ENCODE measurements at places on chromosomes 1 and 21. TPM values are rescaled to one million over a fixed set of nuclear protein-coding genes. Genes with fewer than 3 reads are reported as not detected.

The SYDE2 gene
- polyA plus RNA-seq = not detected

The ARTN gene
- 0.26 TPM for polyA plus RNA-seq

The CNTN2 gene
- polyA plus RNA-seq = 0.03 TPM

The GUCA2B gene
- polyA plus RNA-seq = not detected

The NR5A2 gene
- not detected for polyA plus RNA-seq

The SYT14 gene
- 1.8 TPM for polyA plus RNA-seq

The PPFIA4 gene
- polyA plus RNA-seq = 4.4 TPM

The COL16A1 gene
- 10.4 TPM for polyA plus RNA-seq

The TMEM53 gene
- polyA plus RNA-seq = 14.9 TPM

The PTPRC gene
- 0.11 TPM for polyA plus RNA-seq

The PEAR1 gene
- polyA plus RNA-seq = 1.7 TPM

The STX12 gene
- 12.9 TPM for polyA plus RNA-seq

The OLFML3 gene
- polyA plus RNA-seq = 28.3 TPM

The RYR2 gene
- under 0.01 TPM for polyA plus RNA-seq

The PTGFRN gene
- 22.4 TPM for polyA plus RNA-seq

The DCST1 gene
- polyA plus RNA-seq = not detected

The BARHL2 gene
- not detected for polyA plus RNA-seq

The LCE7A gene
- not detected for polyA plus RNA-seq

The RHEX gene
- not detected for polyA plus RNA-seq

The ST3GAL3 gene
- polyA plus RNA-seq = 20.6 TPM

The XCL2 gene
- not detected for polyA plus RNA-seq

The TCHHL1 gene
- not detected for polyA plus RNA-seq

The CR1L gene
- polyA plus RNA-seq = not detected

The PADI1 gene
- 0.62 TPM for polyA plus RNA-seq

The CYP4A11 gene
- not detected for polyA plus RNA-seq

The FAM177B gene
- not detected for polyA plus RNA-seq

The ZNF670 gene
- polyA plus RNA-seq = 0.84 TPM

The CELA3A gene
- not detected for polyA plus RNA-seq

The GPR37L1 gene
- not detected for polyA plus RNA-seq

The TACSTD2 gene
- 0.02 TPM for polyA plus RNA-seq

The IVL gene
- 0.86 TPM for polyA plus RNA-seq

The TPTE gene
- not detected for polyA plus RNA-seq

The GPBP1L1 gene
- 38.1 TPM for polyA plus RNA-seq

The SCNM1 gene
- 23.4 TPM for polyA plus RNA-seq

The FALEC gene
- polyA plus RNA-seq = 0.72 TPM

The LAMC2 gene
- 0.15 TPM for polyA plus RNA-seq

The TRABD2B gene
- 0.03 TPM for polyA plus RNA-seq

The PADI3 gene
- polyA plus RNA-seq = 0.36 TPM

The NID1 gene
- polyA plus RNA-seq = 49.3 TPM

The NEK2 gene
- 9.4 TPM for polyA plus RNA-seq

The NPR1 gene
- polyA plus RNA-seq = 0.05 TPM

The TMEM52 gene
- polyA plus RNA-seq = 3.8 TPM

The ERG gene
- polyA plus RNA-seq = 0.05 TPM
